ENCODE measurements at places on chromosomes 2 and 18.
A peak's percentile ranks its signal among the peaks of the same experiment; 100 is the strongest.

GRCh38 chr2:121297217-121297830, 12.3 kb upstream of the TFCP2L1 start:
- DNase-seq = peak; percentile 82
- no peak overlapping the region for H3K4me3 ChIP-seq
- H3K36me3 ChIP-seq = no peaks in the 10 kb centered on the region
- no peak overlapping the region for H3K27ac ChIP-seq

GRCh38 chr2:96993367-96993766, 7.0 kb upstream of the FAM178B start:
- no peaks in the 10 kb centered on the region for H3K4me1 ChIP-seq
- H3K4me3 ChIP-seq = no peak overlapping the region
- no peaks in the 10 kb centered on the region for H3K36me3 ChIP-seq
- DNase-seq = no peak
- H3K27ac ChIP-seq = no peak overlapping the region

DNA sequence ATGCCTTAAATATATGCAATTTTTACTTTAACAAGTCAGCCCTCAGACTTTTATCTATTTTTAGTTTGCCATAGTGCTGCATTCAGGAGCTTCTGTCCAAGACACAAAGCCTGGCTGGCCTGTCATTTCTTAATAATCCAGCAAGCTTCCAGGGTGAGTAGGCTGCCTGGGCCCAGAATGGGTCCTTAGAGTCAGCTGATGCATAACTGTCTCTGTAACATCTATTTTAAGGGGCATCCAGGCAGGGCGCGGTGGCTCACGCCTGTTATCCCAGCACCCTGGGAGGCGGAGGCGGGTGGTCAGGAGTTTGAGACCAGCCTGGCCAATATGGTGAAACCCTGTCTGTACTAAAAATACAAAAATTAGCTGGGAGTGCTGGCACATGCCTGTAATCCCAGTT, 11.8 kb upstream of the GNLY start:
- no peak overlapping the region for H3K4me3 ChIP-seq
- no peak for DNase-seq
- no peaks in the 10 kb centered on the region for H3K4me1 ChIP-seq
- H3K27ac ChIP-seq = no peak overlapping the region

DNA sequence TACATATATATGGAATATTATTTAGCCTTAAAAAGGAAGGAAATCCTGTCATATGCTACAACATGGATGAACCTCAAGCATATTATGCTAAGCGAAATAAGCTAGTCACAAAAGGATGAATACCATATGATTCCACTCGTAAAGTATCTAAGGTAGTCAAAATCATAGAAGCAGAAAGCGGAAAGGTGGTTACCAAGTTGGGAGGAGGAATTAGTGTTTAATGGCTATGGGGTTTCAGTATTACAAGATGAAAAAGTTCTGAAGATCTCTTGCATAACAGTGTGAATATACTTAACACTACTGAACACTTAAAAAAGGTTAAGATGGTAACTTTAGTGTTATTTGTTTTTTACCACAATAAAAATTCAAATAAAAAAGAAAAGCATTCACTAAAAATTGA, 99.0 kb downstream of the MGAT5 start:
- no peak overlapping the region for H3K4me3 ChIP-seq
- no peaks in the 10 kb centered on the region for H3K4me1 ChIP-seq
- no peak for DNase-seq

- H3K4me3 ChIP-seq = no peak overlapping the region
- no peaks in the 10 kb centered on the region for H3K27me3 ChIP-seq
- no peaks in the 10 kb centered on the region for H3K36me3 ChIP-seq
Measured at GRCh38 chr2:232281858-232282507, 96.6 kb upstream of the ALPP start.

DNA sequence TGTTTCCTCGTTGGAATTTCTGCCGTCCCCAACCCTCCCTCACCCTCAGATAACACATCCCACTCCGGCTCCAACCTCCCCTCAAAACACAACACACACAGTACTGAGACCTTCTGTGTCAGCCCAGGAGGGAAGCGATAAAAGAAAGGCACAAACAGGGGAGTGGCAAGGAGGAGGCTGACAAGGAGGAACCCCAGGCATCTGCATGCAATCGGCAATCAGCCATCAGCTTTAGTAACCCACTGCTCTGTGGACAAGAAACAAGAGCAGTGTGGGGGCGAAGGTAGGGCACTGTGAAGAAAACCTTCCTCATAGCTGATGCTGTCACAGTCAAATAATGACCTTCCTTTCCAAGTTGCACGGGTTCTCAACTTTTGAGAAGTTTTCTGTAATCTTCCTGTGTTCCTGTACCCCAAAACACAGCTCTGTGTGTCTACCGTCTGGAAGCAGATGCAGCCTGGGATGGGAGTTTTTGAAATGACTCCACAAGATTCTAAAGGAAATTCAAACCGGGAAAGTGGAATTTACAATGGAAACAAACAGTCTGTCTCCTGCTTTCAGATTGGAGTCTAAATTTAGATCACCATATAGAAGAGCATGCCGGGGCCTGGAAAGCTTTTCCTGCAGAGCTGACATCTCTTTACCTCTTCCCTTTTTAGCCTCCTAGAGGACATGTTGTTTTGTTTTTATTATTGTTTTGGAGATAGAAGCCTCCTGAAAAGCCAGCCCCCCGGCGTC, 16.4 kb upstream of the LPIN2 start:
- DNase-seq = peak; percentile 34
- H3K27me3 ChIP-seq = no peaks in the 10 kb centered on the region
- H3K4me1 ChIP-seq = peaks cover 15% of the 10 kb centered on the region
- H3K4me3 ChIP-seq = no peak overlapping the region
- peak overlapping the region; percentile 41 for H3K27ac ChIP-seq
- no peaks in the 10 kb centered on the region for H3K36me3 ChIP-seq

- DNase-seq = peak; percentile 61
Measured at GRCh38 chr2:97868986-97869721, 126.6 kb downstream of the TMEM131 start.

DNA sequence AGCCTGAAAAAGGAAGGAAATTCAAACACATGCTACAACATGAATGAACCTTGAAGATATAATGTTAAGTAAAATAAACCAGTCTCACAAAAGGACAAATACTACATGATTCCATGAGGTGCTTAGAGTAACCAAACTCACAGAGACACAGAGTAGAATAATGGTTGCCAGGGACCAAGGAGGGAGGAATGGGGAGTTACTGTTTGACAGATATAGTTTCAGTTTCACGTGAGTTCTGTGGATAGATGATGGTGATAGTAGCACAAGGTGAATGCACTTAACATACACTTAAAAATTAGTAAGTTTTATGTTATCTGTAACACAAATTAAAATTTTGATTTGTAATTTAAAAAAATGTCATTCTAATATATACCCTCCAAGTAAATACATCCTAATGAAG, 106.9 kb upstream of the ACVR1C start:
- H3K4me1 ChIP-seq = no peaks in the 10 kb centered on the region
- H3K36me3 ChIP-seq = peaks cover 61% of the 10 kb centered on the region
- no peak overlapping the region for H3K27ac ChIP-seq
- H3K27me3 ChIP-seq = no peaks in the 10 kb centered on the region
- no peak overlapping the region for H3K4me3 ChIP-seq

- no peaks in the 10 kb centered on the region for H3K4me1 ChIP-seq
- peaks cover 19% of the 10 kb centered on the region for H3K27me3 ChIP-seq
- no peak overlapping the region for H3K27ac ChIP-seq
- DNase-seq = no peak
Measured at GRCh38 chr2:45734952-45735351, 83.5 kb downstream of the PRKCE start.

GRCh38 chr2:27683390-27684071, 19.8 kb downstream of the SLC4A1AP start:
- peaks cover 73% of the 10 kb centered on the region for H3K36me3 ChIP-seq
- H3K4me1 ChIP-seq = peaks cover 11% of the 10 kb centered on the region
- H3K4me3 ChIP-seq = no peak overlapping the region

- peaks cover 30% of the 10 kb centered on the region for H3K27me3 ChIP-seq
- H3K4me1 ChIP-seq = no peaks in the 10 kb centered on the region
- no peak within 1 kb of the TSS for H3K27ac ChIP-seq
- peak within 1 kb of the TSS; percentile 92 for H3K4me3 ChIP-seq
- DNase-seq = peak; percentile 96
Measured at GRCh38 chr18:50266248-50266704, at the start of gene CFAP53. Gene CFAP53 (minus strand): TSS chr18:50266495. CDS start chr18:50266404, 91 bp downstream.

DNA sequence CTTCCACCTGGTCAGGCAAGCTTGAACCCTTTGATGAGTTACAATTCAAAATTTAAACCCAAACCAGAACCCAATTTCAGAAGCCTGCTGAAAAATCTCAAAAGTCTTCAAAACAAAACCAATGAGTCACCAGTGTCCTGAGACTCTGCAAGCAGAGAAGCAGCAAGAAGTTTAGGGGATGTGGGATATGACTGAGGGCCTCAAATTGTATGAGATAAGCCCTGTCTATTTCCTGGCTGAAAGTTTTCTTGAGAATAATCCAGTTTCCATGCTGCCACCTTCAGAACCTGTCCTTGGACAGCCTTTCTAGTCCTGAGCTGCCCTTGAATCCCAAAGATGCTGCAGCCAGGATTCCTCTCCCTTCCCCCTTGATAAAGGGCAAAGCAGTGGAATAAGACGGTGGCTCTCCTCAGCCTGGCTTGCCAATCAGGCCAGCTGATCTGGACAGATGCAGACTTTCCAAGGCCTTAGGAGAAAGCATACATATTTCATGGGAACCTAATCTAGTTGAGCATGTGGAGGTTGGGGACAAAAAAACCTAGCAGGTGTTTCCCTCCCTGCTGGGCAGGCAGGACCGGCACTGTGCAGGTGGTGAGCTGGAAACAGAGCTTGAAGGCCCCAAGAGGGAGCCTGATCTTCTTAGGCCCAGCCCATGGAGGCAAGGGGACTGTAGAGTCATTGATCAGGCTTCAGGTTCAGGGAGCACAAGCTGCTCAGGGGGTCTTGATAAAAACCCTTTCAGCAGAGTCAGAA, 278.0 kb upstream of the MGAT5 start:
- H3K36me3 ChIP-seq = no peaks in the 10 kb centered on the region
- H3K27me3 ChIP-seq = peaks cover 6% of the 10 kb centered on the region
- peak; percentile 30 for DNase-seq
- H3K4me3 ChIP-seq = no peak overlapping the region
- H3K27ac ChIP-seq = no peak overlapping the region
- no peaks in the 10 kb centered on the region for H3K4me1 ChIP-seq

Data from endodermal cell (in vitro differentiated cells).